ENCODE measurements at places on chromosomes 12 and 14. TPM values are rescaled to one million over a fixed set of nuclear protein-coding genes. Genes with fewer than 3 reads are reported as not detected.

GLI1 gene
- 5.8 TPM for total RNA-seq

NUP37 gene
- total RNA-seq: 23.1 TPM

KIF21A gene
- 26.3 TPM for total RNA-seq

EGLN3 gene
- 24.5 TPM for total RNA-seq

ARHGEF40 gene
- 129 TPM for total RNA-seq

TC2N gene
- 1.2 TPM for total RNA-seq

GZMH gene
- total RNA-seq: not detected

RHEBL1 gene
- total RNA-seq: 1.9 TPM

C1S gene
- 6.2 TPM for total RNA-seq

LRRC10 gene
- total RNA-seq: not detected

KRT81 gene
- total RNA-seq: 1.2 TPM

CPNE6 gene
- total RNA-seq: not detected

SERPINA6 gene
- total RNA-seq: not detected

MYF6 gene
- not detected for total RNA-seq

ARG2 gene
- 8.9 TPM for total RNA-seq

PIGH gene
- 13.5 TPM for total RNA-seq

KRT82 gene
- total RNA-seq: not detected

IFNG gene
- total RNA-seq: not detected

BTG1 gene
- 56.5 TPM for total RNA-seq

TAS2R20 gene
- 0.57 TPM for total RNA-seq

DHH gene
- 0.16 TPM for total RNA-seq

Measured in astrocyte (in vitro differentiated cells and primary cell).